ENCODE measurements at places on chromosomes 11 and 22.

- DNase-seq, result peak; percentile 91
Measured at GRCh38 chr11:69008737-69009440, 4.2 kb downstream of the MRGPRF start.

DNA sequence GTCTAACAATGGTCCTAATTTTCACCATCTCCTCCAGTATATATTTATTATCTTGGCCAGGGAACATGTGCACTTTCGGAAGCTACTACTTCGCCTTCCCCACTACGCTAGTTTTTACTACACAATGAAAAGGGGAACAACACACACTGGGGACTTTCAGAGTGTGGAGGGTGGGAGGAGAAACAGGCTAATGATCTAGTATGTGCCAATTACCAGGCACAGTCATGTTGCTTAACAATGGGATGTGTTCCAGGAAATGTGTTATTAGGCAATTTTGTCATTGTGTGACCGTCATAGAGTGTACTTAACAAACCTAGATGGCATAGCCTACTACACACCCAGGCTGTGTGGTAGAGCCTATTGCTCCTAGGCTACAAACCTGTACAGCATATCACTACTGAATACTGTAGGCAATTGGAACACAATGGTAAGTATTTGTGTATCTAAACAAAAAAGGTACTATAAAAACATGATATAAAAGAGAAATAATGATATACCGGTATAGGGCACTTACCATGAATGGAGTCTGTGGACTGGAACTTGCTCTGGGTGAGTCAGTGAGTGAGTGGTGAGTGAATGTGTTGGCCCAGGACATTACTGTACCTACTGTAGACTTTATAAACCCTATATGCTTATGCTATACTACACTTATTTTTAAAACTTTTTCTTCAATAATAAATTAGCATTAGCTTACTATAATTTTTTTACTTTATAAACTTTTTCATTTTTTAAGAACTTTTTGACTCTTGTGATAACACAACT is 20.1 kb upstream of the CUL5 start:
- DNase-seq, result no peak

DNA sequence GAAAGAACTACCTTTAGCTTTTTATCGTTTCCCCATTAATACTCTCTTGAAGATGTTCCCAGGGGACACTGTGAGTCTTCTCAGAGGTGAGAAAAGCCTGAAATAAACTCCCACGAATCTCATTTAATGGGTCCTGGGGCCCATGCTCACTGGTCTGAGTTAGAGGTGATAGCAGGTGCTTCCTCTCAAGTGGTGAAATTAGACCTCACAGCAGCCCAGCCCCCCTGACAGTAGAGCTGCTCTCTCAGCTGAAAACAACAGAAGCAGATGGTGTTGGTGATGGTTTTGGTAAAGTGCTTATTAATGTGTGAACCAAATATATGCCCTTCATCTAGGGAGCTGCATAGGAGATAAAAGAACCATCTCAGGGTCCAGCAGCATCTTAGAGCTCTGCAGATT is 76.8 kb upstream of the VPREB1 start:
- no peak for DNase-seq

- DNase-seq, result no peak
Measured at GRCh38 chr11:12246147-12246546, 131.2 kb upstream of the PARVA start.

GRCh38 chr22:29795663-29796062 is 28.5 kb downstream of the UQCR10 start:
- DNase-seq, result no peak

DNA sequence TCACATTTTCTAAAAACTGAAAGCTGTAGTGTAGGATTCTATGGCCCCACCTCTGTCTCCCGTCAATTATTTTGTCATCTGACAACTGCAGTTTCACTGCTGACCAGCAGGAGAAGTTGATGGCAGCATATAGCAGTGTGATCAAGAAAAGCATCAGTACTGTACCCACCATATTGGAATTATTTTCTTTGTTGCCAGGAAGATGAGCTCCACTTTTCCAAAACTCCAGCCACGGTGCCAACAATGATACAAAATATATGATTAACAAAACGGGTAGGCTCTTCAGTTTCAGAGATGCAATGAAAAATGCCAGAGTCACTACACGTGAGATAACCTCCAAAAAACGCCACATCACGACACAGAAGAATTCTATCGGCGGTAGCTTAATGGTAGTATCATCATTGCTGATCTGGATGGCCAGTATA is 41.3 kb downstream of the XKR3 start:
- no peak for DNase-seq

GRCh38 chr11:100883830-100884229 is 196.7 kb downstream of the ARHGAP42 start:
- DNase-seq, result no peak

DNA sequence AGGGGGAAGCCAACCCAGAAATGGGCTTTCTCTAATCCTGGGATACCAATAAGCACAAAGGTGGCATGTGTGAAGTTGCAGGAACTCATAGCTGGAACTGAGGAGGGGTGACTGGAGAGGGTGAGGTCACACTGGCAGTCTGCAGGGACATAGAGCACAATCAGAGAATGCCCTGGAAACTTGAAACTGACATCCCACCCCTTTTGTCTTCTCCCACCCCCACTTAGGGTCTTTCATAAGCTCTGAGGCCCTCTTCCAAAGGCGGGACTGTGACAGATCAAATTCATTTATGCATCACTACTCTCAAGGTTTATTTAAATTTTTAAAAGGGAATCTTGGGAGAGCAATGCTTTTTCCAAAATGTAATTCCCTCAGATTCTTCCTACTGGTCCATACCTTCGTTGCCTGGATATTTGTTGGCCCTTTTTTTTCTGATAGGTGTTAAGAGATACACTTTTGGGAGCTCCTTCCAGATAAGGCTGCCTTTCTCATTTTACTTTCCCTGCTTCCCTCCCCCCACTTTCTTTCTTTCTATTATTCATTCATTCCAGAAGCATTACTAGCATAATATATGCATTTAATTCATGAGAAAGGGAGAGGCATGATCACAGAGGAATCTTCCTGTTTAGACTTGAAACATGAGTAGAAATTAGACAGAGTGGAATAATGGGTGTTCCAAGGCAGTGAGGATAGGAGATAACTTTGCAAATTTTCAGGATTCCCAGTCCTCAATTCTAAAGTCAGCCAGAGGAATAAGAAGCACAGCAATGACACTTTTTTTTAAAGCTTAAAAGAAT is 14.8 kb downstream of the OR51E2 start:
- no peak for DNase-seq

DNA sequence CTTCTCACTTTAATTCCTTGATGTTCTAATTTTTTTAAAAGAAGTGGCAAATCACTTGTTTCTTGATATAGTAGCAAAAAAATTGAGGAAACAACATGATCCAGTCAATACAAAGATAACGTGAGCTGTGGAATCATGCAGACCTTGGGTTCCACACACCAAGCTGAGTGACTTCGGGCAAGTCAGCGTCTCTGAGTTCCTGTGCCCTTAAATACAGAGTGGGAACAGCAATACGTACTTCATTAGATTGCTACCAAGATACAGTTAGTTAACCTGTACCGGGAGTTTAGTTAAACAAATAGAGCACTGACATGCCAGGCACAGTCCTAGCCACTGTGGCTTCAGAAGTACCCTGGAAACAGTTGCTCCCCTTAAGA is 58.5 kb downstream of the PPP2R1B start:
- DNase-seq, result no peak

DNA sequence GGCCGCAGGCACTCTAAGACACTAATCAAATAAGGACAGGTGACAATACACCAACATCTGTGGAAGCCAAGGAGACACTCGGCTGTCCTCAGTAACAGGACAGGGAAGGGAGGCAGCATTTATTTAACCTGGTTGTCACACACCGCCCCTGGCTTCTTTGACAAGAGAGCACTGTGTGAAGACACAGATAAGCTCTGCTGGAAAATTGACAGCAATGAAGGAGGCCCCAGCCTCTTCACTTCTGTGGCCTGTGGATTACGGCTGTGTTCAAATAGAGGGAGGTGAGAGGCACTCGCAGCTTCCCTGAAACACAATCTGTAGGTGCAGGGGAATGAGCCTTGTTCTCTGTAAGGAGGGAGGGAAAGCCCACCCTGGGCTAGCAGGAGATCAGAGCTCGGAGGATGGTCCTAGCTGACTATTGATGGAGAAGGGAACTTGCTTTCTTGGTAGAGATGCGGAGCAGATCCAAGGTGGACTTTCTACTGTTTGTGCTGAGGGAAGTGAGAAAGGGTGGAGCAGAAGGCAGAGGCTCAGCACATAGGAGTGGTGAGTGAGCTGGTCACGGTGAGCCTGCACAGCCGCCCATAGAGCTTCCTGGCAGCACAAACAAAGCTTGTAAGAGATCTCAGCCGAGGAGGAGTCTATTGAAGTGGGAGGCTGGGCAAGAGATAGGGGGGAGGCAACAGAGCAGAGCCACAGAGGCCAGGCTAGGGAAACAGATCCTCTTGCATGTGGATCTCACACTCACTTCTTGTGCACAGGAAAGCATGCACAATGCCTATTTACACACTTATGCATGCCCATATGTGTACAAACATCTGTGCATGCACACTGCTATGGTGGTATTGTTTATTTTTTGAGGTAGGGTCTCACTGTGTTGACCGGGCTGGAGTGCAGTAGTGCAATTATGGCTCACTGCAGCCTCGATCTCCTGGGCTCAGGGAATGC is 114.6 kb upstream of the THY1 start:
- no peak for DNase-seq

- DNase-seq, result no peak
Measured at GRCh38 chr11:223026-223789, 12.9 kb downstream of the SIRT3 start.

- no peak for DNase-seq
Measured at GRCh38 chr22:44331881-44332714, 19.3 kb upstream of the SHISAL1 start.
